Upper lobe of left lung (tissue), 6 donors: ENCODE measurements at places on chromosomes 4 and X.

DNA sequence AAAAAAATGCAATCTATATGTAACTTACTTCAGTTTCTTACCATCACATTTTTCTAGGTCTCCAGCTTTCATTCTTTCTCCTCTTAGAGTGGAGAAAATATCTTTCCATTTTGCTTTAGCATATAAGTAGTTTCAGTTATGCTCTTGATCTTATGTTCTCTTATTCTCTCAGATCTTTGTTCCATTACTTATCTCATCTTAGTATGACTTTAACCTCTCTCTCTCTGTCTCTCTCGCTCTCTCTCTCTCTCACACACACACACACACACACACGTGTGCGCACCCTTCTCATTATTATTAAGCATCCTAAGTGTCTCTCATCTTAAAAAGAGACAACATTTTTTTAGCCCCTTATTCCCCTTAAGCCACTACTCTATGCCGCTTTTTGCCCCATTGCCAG, 92.8 kb downstream of the FAAH2 start:
- DNase-seq, result no peak

GRCh38 chr4:10584042-10584441, 100.5 kb downstream of the CLNK start:
- peak; percentile 53 for DNase-seq

DNA sequence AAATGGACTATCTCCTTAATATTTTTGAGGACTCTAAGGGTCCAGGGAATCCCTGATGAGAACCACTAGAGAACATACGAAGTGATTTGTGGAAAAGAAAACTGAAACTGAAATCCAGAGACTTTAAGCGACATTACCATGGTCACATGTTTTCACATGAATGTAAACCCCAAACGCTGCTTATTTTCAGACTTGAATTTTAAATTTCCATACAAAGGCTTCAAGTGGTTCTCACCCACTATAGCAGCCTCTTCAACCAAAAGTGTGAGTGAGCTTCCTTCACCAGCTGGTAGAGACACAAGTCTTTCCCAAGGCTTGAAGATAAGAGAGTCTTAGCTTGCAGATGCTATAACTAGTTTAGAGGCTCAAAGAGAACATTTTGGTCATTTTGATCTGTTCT, 232.7 kb downstream of the MGST2 start:
- DNase-seq, result no peak

DNA sequence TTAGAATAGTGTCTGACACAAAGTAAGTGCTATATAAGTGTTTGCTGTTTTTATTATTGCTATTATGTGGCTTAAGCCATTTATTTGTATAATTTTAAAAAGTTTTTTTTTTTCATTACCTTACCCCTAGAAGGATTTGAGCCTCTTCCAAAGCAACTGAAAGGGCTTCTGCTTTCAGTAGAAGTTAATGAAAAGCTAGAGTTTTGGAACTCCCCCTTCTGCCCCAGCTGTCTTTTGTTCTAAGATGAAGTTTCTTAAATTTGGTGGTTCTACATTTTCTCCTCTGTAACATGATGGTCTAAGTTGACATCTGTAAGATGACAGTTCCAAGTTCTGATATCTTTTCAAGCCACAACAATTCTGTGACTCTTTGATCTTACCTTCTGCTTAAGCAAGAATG, 30.3 kb downstream of the FHIP1A start:
- DNase-seq, result no peak

DNA sequence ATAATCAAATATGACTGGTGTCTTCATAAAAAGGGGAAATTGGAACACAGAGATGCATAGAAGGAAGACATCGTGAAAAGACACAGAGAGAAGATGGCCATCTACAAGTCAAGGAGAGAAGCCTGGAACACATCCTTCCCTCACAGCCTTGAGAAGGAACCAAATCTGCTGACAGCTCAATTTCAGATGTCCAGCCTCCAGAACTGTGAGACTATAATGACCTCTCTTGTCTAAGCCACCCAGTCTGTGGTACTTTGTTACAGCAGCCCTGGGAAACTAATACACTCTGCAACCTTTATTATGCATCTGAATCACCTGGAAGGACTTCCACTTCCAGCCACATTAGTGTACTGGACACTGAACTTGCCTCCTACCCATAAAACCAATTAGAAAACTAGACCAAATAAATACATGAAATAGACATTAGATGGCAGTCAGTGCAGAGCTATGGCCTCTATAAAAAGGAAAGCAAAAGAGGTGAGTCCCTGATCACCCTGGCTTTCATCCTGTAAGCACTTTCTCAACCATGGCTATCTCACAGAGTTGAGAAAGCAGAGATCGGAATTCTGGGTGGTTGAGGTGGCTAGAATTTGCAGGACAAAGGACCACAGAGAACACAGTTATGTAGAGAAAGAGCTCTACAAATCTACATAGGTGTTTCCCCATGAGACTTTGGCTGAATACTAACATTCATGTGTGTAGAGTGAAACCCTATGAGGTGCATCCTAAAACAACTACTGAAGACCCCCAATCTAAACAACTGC, 25.7 kb downstream of the GAB3 start:
- DNase-seq, result no peak

GRCh38 chr4:77432717-77433417, 172.8 kb upstream of the CXCL13 start:
- no peak for DNase-seq

GRCh38 chr4:73012673-73013072, 56.8 kb downstream of the COX18 start:
- no peak for DNase-seq

GRCh38 chr4:176999935-177000543, 207.3 kb upstream of the VEGFC start:
- DNase-seq, result no peak

DNA sequence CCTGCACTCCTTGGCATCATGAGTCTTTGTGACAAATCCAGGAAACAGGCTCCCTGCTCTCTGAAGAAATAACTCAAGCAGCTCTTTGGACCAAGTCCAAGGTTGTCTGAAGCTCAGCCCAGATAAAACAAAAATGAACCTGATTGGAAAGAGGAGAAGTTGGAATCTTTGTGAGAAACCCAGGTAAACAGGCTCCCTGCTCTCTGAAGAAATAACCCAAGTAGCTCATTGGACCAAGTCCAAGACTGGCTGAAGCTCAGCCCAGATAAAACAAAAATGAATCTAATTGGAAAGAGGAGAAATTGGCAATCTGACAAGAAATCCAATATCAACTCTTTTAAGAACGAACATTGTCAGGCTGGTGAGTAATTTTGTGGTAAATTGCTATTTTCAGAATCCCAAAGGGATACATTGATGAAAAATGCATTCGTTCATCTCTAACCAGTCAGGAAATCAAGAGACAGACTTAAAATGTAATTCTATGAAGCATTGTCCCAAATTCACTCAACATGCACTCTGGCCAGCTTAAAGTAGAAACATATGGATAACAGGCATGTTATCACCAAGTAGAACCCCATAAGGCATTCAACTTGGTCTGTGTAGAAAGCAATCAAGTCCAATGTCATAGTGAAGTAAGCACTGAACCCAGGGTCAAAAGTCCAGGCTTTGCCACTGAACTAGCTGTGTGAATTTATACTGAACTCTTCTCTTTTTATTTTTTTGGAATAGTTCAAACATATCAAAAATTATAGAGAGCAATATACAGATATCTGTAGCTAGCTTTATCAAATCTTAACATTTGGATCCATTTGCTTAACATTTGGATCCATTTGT, 16.8 kb upstream of the NFXL1 start:
- no peak for DNase-seq

- DNase-seq, result no peak
These were observed 59.1 kb downstream of the MID1IP1 start for GRCh38 chrX:38860106-38861013.

- DNase-seq, result no peak
These were observed 114.8 kb upstream of the MAP9 start for GRCh38 chr4:155491336-155492120.

DNA sequence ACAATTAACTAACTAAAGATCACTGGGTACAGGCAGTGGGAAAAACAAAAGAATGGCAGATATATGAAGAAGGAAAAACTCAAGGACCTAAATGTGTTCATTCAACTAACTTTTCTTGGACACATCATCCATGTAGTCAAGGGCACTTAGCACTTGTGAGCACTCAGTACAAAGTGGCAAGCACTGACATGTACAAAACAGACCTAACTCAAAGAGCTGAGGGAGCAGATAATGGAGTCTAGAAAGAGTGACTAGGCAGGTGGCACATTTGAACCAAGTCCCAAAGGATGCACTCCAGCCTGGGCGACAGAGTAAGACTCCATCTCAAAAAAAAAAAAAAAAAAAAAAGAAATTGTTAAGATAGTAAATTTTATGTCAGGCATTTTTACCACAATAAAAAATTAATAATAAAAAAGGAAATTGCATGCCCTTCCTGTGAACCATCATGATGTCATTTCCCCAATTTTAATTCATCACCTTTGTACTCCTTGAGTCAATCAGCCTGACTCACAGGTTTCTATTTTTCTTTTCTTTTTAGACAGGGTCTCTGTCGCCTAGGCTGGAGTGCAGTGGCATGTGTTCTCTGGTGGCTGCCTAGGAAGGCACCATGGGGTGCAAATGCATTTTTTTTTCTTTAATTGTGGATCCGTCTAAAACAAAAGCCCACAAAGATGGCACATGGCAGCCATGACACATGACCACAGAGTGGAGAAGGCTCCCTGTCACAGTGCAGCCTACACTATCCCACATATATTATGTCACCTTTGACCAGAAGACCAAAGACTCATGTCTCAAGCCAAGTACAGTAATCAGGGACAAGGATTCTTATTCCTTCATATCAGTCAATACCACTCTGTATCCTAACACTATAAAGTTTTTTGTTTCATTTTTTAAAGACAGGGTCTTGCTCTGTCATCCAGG, 91.9 kb downstream of the CHST7 start:
- no peak for DNase-seq

DNA sequence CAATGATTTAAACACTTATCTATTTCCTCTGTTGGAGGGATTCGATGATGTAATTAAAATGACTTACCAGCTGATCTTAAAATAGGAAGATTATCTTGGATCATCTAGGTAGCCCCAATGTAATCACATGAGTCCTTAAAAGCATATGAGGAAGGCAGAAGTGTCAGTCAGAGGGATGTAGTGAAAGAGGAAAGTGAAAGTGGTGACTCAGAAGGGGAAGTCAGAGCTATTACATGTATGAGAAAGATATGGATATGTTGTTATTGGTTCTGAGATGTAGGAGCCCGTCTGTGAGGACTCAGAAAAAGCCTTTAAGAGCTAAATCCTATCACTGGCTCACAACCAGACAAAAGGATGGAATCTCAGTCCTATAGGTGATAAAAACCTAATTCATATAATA, 456.4 kb downstream of the DACH2 start:
- DNase-seq, result no peak

DNA sequence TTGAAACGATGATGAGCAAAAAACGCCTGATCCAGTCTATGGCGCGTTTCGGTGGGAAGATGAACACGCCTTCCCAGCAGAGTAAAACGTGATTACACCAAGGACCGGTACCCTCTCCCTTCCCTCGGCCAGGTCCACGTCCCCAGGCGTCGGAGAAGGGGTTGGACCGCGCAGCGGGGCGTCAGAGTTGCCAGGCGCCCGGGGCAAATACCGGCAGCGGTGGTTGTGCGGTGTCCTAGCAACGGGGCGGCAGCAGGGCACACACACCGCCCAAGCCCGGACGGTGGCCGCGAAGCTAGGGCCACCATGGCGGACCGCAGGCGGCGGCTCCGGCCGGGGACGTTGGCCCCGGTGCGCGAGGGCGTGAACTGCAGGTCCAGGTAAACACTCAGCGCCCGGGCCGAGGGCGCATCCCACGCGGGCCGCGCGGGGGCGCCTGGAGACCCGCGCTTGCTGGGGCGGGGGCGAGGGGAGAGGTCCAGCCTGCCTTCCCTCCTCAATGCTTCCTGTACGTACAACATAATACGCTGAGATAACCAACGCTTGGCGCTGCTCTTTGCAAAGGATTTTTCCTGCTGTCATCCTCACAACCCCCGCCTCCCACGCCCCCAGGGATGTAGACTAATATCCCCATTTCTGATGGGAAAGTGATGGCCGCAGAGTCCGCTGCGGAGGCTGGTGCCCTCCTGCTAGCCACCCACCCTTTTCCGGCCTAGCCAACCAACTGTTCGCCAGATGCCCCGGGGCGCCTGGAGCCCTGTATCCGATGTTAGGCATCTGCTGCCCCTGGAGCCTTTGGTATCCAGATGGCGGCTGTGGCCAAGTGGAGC, at the start of gene FAM47E:
FAM47E (plus strand) TSS at position 281 of the 830 bp plus-strand sequence; CDS start at position 307, 26 bp downstream.
- peak; percentile 89 for DNase-seq
